GM06990 (cell line): ENCODE measurements at places on chromosomes 1 and 21.

- DNase-seq = no peak
These were observed 16.9 kb downstream of the SELL start for GRCh38 chr1:169694304-169695075.

- no peak for DNase-seq
These were observed 228.9 kb upstream of the ADGRL4 start for GRCh38 chr1:79235301-79236002.

DNA sequence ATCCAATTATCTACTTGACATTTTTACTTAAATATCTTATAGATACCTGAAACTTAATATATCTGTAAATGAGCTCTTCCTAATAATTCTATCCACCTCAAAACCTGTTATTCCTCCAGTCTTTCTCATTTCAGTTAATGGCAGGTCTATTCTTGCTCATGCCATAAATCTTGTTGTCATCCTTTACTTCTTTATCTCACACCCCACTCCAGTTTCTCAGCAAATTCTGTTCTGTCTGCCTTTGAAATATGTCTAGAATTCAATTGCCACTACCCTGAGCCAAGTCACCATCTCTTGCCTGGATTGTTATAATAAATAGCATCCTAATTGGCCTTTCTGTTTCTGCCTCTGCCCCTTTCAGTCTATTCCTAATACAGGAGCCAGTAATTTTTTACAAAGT lies 105.8 kb downstream of the MAN1A2 start:
- no peak for DNase-seq

DNA sequence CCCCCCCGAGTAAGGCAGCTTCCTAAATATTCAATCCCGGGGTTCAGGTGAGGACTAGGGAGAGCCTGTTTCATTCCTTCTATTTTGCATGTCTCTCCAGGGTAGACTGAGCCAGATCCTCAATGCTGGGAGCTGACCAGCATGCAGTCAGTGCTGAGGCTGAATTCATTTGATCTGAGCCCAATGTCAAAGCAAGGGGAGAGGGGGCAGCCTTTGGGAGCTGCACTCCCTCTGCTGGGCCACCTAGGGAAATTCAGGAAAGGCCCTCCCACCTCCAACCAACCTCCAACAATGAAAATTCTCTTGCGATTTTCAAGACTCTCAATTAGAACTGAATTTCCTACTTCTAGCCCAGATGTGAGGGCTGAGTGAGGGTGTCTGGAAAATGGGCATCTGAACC lies 371.2 kb downstream of the NPHP4 start:
- no peak for DNase-seq

- DNase-seq = no peak
These were observed 405.7 kb upstream of the POU3F1 start for GRCh38 chr1:38452246-38452645.

DNA sequence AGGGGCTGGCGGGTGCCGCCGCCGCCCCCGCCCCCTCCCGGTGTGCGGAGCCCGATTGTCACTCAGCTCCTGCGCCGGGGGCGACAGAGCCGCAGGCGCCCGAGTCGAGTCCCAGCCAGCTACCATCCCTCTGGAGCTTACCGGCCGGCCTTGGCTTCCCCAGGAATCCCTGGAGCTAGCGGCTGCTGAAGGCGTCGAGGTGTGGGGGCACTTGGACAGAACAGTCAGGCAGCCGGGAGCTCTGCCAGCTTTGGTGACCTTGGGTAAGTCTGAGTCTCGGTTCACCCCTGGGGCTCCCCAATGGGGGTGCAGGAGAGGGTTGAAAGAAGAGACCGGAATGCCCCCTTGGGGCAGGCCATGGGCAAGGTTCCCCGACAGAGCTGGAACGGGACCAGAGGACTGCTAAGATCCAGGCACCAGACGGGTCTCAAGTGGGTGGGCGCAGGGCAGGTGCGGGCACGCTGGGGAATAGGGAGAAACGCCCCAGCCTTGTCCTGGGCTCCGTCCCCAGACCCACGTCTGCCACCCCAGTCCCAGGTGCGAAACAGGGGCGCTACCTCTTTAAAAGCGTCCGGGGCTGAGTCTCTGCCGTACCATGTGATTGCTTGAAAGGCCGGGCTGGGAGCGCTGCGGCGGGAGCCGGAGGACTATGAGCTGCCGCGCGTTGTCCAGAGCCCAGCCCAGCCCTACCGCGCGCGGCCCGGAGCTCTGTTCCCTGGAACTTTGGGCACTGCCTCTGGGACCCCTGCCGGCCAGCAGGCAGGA lies at the start of gene ADORA1:
Gene ADORA1 (plus strand): TSS at position 61 of the 765 bp plus-strand sequence. CDS start 1,116 bp downstream, outside the sequence.
- DNase-seq = no peak

DNA sequence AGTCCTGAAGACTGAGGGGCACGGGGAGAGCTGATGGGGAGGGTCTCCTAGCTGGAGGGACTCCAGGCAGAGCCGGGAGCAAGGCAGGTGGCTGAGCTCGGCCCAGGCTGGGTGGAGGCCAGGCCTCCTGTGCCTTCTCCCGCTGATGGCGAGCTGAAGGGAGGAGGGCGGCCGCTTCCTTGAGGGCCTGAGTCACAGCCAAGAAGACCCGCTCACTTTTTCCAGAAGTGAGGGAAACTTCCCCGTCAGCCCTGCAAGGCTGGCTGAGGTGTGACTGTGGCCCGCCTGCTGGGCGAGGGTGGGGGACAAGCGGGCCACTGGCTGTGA lies 1.7 kb upstream of the VWA1 start:
- DNase-seq = no peak

GRCh38 chr1:175569117-175569743 lies 174.2 kb downstream of the TNR start:
- no peak for DNase-seq

DNA sequence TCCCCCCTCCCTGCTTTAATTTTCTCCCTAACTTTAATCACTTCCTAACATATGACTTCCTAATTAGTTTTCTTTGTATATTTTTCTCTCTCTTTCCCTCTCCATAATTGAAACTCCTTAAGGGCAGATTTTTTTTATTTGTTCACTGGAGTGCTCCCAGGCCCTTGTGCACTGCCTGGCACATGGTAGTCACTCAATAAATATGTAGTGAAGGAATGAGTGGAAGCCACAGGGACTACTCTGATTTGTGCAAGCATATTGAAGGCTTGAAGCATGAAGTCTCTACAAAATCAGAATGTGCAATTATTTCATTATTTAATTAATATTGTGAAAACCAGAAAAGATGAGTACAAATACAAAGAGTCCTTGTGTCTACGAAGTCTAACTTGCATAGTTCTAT lies 41.5 kb downstream of the SNX7 start:
- DNase-seq = no peak

- DNase-seq = no peak
These were observed 430.9 kb downstream of the LMO4 start for GRCh38 chr1:87759421-87760087.
